Small intestine (tissue), 16 donors: ENCODE measurements at places on chromosomes 2 and 18. TPM values are rescaled to one million over a fixed set of nuclear protein-coding genes. Genes with fewer than 3 reads are reported as not detected.

TSPYL6 gene
- polyA plus RNA-seq: not detected

C2orf81 gene
- polyA plus RNA-seq: 1.4 TPM

- DNase-seq: no peak
These were observed 32.8 kb downstream of the FSIP2 start for GRCh38 chr2:185771396-185771795.

MALL gene
- polyA plus RNA-seq: 123 TPM

DNA sequence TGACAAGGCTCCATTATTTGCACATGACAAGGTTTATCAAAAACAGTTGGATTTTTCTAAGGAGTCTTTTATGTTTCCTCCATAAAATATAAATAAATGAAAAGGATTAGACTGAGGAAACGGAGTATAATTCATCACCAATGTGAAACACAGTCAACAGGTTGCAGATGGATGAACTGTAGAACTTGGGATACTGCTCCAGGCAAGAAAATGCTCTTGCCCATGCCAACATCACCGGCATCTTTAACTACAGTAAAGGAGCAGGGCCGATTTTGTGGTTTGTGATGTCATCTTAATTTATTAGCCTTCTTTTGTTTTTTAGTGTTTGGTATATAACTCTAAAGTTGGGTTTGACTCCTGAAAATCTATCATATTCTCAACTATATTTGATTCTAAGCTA is 577.3 kb downstream of the EPHA4 start:
- no peak for DNase-seq

DNA sequence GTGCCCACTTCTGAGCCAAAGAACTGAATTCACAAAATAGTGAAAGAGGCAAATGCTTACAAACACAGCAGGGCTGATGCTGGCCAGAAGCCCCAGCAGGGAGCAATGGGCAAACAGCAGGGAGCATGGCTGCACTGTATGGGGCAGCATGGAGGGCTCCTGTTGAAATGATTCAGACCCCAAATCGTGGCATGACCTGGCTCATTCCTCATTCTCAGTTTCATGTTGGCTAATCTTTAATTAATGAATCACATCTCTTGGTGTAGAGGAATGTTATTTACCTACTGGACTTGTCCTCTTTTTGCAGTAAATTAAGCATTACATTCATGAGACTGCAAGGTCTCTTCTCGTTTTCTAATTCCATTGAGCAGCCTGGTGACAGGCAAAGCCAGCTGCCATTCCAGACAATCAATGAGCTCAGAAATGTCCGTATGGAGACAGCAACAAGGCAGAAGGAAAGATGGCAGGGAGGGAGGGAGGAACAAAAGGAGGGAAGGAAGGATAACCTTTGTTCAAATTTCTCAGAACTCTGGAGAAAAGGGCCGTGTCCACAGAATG is 84.9 kb upstream of the ST8SIA3 start:
- no peak for DNase-seq

- DNase-seq: peak; percentile 23
These were observed 70.2 kb downstream of the HRH4 start for GRCh38 chr18:24530630-24531111.

CLEC4F gene
- 0.22 TPM for polyA plus RNA-seq

- no peak for DNase-seq
These were observed 64.9 kb downstream of the MCFD2 start for GRCh38 chr2:46850742-46851141.

DNA sequence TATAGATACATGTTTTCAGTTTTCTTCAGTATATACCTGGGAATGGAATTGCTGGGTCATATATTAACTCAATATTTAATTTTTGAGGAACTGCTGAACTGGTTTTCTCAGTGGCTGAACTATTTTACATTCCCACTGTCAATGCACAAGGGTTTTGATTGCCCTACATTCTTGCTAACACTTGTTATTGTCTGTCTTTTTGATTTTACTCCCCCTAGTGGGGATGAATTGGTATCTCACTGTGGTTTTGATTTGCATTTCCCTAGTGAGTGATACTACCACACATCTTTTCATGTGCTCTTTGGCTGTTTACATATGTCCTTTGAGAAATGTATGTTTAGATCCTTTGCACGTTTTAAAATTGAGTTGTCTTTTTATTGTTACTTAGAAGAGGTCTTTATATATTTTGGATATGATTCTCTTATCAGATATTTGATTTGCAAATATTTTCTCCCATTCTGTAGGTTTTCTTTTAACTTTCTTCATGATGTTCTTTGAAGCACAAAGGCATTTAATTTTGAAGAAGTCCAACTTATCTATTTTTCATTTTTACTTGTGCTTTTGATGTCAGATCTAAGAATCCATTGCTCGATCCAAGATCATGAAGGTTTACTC is 36.2 kb downstream of the ASB1 start:
- peak; percentile 46 for DNase-seq

DNA sequence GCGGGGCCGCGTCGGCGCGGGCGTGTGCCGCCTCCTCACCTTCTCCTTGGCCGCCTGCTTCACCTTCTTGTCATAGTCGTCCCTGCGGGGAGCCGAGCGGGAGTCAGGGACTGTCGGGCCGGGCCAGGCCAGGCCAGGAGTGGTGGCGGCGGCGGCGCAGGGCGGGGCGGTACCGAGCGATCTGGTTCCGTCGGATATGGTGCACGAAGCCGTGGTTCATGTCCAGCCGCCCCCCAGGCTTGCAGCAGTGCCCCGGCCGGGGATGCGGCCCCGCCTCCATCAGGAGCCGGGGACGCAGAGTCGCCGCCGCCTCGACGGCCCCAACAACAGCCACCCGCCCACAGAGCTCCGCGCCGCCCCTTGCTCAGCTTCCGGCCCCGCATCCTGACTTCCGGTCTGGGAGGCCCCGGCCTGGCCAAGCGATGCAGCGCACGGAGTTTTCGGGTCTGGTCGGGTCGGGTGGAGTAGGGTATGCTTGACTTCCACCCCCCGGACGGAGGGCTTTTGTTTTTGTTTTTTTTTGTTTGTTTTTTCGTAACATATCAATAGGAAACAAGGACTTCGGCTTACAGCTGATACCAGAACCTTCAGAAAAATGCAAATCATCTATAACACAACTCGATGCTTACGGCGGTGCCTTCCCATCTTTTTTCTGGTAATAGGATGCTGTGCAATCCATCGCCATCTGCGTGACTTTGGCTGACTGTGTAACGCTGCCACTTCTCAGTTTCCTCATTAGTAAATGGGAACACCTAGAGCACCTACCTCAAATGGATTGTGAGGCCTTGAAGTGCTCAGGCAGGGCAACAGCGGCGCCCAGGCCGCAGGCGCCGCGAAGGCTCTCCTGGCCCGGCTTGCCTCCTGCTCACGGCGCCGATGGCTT is at the start of gene C2orf68:
C2orf68 (minus strand) TSS at position 362 of the 883 bp plus-strand sequence; CDS start at position 280, 82 bp downstream.
- peak; percentile 87 for DNase-seq

UGT1A8 gene
- 3.3 TPM for polyA plus RNA-seq

DNA sequence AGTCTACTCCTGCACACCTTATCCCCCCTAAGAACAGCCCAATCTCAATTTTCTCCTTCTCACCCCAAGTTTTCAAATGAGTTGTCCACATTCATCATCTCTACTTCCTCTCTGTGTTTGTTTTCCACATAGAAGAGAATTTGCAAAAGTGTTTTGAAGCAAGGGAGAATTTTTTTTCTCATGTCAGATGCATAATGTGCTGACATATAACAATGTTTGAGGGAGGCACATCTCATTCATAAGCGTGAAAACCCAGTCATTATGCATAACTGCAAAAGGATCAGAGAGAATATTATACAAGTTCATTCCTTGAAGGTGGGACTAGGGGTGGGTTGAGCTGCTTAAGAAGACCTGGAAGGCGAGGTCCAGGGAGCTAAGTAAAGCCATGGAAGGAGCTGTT is 80.8 kb upstream of the SLC1A4 start:
- no peak for DNase-seq

DNA sequence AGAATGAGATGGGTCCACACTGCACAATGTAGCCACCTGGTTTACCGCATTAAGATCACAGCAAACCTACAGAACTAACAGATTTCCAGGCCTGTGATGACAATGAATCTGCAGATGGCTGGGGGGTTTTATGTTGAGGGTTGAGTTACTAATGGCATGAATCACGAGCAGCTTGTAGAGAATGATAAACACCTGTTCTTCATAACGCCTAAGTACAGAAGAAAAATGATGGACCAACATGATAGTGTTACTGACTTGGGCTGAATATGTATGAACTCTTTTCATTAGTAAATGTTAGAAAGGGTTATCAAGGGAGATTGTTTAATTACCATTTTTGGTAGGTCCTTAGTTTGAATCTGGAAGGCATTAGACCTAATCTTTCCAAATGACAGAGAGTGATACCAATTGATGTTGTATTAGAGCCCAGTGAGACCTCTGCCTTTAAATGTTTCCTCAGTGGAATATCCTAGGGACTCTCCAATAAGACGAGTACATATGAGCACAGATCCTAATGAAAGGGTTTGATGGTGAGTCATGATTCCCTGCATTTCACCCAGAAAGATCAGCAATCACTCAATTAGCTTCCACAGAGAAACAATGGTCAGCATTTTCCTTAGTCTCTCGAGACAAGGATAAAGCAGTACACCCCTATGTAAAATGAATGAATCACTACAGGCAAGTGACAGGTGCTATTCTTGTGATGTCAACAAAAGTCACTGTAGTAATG is 243.8 kb downstream of the DLGAP1 start:
- DNase-seq: no peak

LHCGR gene
- polyA plus RNA-seq: not detected

- no peak for DNase-seq
These were observed 204.2 kb downstream of the CBLN2 start for GRCh38 chr18:72339976-72340375.

DNA sequence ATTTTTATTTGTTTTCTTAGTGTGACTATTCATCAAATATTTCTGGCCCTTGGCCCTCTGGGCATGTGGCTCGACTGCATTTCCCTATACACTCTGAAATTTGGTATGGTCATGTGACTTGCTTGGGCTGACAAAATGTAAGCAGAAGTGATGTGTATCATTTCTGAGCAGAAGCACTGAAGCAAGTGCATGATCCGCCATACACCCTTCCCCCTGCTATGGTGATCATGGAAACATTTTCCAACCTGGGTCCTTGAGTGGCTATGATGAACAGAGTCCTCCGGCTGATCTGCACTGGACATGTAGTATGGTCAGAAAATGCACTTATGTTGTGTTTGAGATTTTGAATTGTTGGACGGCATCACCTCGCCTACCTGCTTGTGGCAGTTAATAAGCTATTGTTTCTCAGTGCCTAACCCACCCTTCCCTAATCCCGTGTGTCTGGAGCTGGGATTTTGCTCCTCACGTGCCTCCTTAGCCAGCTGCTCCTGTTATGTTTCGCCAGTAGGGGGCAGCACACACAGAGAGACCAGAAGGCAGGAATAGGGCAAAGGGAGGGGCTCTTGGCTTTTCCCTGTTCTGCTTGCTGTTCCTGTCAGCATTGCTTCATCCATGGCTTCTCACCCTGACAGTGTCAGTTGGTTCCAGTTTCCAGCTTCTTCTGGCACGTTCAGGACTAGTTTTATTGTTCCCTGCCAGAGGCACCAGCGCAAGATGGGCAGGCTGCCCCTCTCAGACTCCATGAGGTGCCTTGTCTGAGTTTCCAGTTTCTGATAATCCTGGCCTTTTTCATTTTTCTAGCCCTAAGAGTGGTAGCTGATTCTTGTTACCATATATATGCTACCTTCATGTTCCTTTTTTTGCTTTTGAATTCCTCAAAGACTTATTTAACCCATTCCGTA is 207.4 kb downstream of the ARL6IP6 start:
- peak; percentile 56 for DNase-seq

DNA sequence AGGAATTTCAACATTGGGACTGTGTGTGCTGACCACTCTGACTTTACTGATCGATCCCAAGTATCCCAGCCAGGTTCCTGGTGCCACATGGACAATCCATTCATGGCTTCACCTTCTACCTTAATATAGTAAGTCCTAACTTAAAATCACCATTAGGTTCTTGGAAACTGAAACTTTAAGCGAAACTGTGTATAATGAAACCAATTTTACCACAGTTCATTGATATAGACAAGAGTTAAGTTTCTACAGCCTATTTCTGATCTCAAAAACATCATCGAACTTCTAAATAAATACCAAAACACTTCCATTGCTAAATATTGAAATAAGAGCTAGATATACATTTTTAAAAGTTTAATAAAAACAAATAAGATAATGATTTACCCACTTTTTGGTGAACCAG is 4.4 kb upstream of the EXOC6B start:
- DNase-seq: no peak

DNA sequence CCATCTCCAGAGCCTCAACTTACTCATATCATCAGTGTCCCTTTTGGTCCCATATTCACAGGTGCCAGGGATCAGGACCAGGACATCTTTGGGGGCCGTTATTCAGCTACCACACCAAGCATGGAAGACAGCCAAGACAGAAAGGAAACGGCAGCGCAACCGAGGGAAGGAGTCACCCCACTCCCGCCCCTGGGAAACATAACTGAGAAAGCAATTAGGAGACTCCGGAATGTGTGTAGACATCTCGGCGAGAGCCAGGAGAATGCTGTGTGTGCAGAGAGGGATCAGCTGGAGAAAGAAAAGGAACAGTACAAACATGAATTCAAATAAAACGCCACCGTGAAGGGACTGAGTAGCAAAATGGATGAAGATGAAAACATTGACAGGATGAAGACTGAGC is 13.4 kb upstream of the BOK start:
- DNase-seq: no peak

LCT gene
- 332 TPM for polyA plus RNA-seq

C2orf49 gene
- polyA plus RNA-seq: 8.2 TPM

GRCh38 chr2:12597610-12598009 is 119.1 kb upstream of the TRIB2 start:
- no peak for DNase-seq

DNAJC10 gene
- 5.1 TPM for polyA plus RNA-seq

DNA sequence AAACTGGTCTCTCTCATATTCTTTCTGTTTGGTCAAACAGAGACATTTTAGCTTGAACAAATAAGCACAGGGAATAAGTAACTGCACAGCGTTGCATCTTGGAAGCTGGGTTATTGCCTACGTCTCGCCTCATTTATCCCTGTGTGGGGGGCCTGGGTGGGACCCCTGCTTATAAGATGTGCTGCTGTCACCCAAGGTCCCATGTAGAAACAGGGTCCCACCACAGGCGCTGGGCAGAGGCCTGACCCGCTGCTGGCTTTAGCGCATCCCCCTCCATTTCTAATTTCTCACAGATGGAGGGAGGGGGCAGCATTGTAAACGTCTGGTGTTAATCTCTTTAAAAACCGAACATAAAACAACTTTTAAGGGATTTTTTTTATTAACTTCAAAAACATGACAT is 207.8 kb downstream of the HDAC4 start:
- no peak for DNase-seq

- no peak for DNase-seq
These were observed 37.5 kb upstream of the ANXA4 start for GRCh38 chr2:69704446-69704845.

GRCh38 chr2:43139996-43140621 is 86.3 kb downstream of the ZFP36L2 start:
- no peak for DNase-seq

GRCh38 chr2:118994172-118994700 is 52.2 kb downstream of the MARCO start:
- no peak for DNase-seq

GRCh38 chr18:34364699-34365098 is 140.0 kb upstream of the NOL4 start:
- DNase-seq: no peak

ZNF521 gene
- polyA plus RNA-seq: 5.5 TPM
